ENCODE measurements at places on chromosomes 11 and 22.

- no peak for DNase-seq
Measured at GRCh38 chr11:114678125-114679036, at the start of gene NXPE2. TSS of gene NXPE2 (plus strand) at chr11:114678527. CDS start at chr11:114678576, 49 bp downstream.

DNA sequence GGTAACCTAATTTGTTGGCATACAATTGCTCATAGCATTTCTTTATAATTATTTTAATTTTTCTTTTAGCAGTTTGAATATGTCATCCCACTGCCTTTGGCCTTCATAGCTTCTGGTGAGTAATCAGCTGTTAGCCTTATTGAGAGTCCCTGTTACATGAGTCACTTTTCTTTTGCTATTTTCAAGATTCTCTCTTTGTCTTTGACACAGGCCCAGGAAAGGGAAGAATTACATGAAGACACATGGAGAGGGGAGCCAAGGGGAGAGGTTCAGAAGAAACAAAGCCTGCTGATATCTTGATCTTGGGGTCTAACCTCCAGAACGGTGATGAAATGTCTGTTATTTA lies 418.2 kb downstream of the METTL15 start:
- no peak for DNase-seq

- DNase-seq, result no peak
Measured at GRCh38 chr11:111911563-111912401, at the start of gene CRYAB. TSS of gene CRYAB (minus strand) at chr11:111911770. CDS start at chr11:111911724, 46 bp downstream.

- DNase-seq, result no peak
Measured at GRCh38 chr22:38751422-38752346, 4.1 kb downstream of the SUN2 start.

DNA sequence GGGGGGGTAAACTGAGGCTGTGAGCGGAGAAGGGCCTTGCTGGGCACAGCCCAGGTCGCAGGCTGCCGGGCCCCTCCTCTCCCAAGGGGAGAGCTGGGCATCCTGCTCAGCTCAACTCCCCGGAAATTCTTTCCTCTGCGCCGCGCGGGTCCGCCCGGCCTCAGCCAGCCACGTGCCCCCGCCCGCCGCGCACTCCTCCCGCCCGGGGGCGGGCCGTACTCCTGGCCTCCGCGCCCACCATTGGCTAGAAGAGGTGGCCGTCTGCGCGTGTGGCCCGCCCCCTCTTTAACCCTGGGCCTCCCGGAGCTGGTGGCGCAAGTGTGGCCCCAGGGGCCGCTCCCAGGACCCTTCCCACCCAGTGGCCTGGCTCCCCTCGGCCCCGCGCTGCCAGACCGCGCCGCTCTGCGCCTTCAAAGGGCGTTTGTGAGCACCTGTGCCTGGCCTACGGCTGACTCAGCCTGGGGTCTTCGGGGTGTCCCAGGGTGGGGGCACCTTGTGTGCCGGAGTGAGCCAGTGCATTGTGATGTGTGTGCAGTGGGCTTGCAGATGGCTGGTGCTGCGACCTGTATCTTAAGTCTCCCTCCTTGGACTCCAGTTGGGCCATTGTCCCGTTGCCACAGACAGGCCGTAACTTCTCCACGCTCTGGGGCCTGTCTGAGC lies 2.0 kb downstream of the MRGPRF start:
- peak; percentile 15 for DNase-seq

- DNase-seq, result no peak
Measured at GRCh38 chr22:50189849-50190181, 4.1 kb downstream of the TRABD start.

GRCh38 chr22:50606946-50607658 lies 6.5 kb downstream of the MAPK8IP2 start:
- DNase-seq, result no peak

GRCh38 chr11:35814081-35814695 lies 129.7 kb upstream of the LDLRAD3 start:
- no peak for DNase-seq

- DNase-seq, result no peak
Measured at GRCh38 chr11:110235966-110236365, 60.4 kb downstream of the RDX start.
